Islet precursor cell (in vitro differentiated cells): ENCODE measurements at places on chromosomes 5 and 9.
A peak's percentile ranks its signal among the peaks of the same experiment; 100 is the strongest.

- DNase-seq: no peak
These were observed 606.1 kb downstream of the KIF4B start for GRCh38 chr5:155619688-155620087.

GRCh38 chr9:70046274-70047070, 2.8 kb downstream of the MAMDC2 start:
- DNase-seq: peak; percentile 61

GRCh38 chr5:105903069-105903468, 1767.7 kb downstream of the EFNA5 start:
- DNase-seq: no peak

DNA sequence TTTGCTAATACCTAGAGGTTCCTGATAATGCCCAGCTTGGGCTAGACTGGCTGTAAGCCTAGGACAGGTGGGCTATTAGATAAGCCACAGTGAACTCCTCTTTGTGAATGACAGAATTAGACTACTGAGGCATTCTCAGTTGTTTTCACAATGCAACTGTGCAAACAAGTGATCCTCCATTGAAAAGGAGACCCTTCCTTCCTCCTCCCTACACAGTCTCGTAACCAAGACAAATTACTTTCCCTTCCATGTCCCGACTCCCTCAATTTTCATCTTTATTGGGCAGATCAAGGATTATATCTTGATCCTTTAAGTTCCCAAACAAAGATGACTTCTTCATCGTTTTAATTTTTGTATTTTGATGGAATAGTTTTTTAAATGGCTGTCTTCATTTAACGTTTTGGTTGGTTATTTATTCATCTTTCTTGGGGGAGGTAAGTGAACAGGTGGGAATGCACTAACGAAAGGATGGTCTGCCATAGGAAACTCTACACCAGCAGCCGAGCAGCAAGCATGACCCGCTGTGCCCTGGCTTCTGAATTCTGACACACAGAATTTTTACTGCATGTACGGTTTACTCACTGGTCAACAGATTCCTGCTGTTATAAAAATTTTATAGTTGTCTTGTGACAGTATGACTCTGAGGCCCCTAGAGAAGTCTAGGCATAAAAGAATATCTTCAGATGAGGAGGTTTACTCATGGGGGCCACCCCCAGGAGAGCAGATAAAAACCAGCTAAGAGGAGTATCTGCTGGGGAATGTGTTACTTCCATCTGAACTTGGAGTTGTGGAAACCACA, 137.5 kb upstream of the TUT7 start:
- no peak for DNase-seq

DNA sequence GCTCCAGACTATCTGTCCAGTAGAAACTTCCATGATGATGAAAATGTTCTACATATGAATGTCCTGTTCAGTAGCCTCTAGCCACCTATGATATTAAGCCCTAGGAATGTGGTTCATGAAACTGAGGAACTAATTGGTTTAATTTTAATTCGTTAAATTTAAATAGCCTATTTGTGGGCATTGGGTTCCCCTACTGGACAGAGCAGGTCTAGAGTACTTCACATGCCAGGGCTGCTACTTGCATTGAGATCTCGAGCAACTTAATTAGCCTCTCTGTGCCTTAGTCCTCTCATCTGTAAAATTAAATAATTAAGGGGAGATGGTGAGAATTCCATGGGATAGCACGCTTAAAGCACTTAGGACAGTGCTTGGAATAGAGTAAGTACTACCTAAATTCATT, 160.0 kb downstream of the PAPPA start:
- no peak for DNase-seq

DNA sequence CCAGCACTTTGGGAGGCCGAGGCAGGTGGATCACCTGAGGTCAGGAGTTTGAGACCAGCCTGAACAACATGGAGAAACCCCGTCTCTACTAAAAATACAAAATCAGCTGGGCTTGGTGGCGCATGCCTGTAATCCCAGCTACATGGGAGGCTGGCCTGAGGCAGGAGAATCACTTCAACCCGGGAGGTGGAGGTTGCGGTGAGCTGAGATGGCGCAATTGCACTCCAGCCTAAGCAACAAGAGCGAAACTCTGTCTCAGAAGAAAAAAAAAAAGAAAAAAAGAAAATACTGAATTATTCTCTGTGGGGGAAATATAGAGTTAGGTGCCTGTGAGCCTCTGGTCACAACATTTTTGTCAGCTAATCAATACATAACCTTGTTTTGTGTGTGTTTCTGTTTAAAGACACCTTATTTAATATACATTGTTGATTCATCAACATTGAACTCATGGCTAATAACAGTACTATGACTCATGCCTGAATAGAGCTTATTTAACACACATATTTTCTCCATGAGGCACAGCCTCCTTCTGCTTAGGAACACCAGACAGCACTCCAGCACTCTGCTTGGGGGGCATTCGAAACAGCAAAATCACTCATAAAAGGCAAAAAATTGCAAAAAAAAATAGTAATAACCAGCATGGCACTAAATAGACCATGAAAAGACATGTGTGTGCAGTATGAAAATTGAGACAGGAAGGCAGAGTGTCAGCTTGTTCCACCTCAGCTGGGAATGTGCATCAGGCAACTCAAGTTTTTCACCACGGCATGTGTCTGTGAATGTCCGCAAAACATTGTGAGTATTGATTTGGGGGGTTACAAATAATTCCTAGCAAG, at the start of gene IL31RA:
IL31RA (plus strand) TSS at position 519 of the 836 bp plus-strand sequence; CDS start at position 733, 214 bp downstream.
- no peak for DNase-seq

DNA sequence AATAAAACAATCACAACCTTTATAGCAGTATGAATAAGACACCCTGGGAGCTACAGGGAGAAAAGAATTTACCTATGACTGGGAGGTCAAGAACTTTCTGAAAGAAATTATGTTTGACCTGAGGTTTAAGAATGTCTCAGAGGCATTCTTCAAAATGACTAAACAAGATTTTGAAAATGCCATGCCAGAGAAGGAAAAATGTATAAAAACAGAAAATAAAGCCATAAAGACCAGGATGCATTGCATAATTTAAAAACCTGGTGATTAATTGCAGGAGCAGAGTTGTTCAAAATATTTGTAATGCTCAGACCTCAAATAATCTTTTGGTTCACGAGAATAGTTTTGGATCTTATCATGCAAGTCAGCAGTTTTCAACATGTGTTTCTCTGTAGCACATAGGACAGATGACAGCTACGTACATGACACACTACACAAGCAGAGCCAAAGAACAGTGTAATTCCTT, 954.7 kb upstream of the ARRDC3 start:
- no peak for DNase-seq

GRCh38 chr9:75964427-75964826, 74.0 kb downstream of the PCSK5 start:
- DNase-seq: no peak

- DNase-seq: peak; percentile 29
These were observed 44.5 kb upstream of the CXCL14 start for GRCh38 chr5:135623186-135623715.

DNA sequence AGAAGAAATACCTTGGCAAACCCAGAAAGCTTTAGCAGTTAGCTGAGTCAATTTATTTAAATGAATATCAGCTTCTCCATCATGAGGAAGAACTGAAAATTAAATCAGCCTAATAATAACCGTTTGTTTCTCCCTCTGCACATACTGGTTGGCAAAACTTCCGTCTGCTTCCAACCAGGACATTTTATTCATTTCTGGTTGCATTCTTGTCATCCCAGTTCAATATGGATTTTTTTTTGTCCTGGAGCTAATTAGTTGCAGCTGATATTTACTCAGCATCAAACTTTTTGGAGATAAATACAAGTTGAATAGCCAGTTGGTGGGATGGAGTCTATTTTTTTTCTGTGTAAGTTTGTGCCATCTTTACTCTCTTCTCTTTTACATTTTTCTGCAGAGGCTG, 126.5 kb upstream of the GDNF start:
- no peak for DNase-seq

GRCh38 chr5:148951612-148952011, 111.2 kb downstream of the SH3TC2 start:
- no peak for DNase-seq

- DNase-seq: peak; percentile 92
These were observed at the start of gene FBXL7 for GRCh38 chr5:15499528-15500324. Gene FBXL7 (plus strand): TSS chr5:15500180.

- DNase-seq: no peak
These were observed 60.5 kb downstream of the MAP1B start for GRCh38 chr5:72167804-72168203.

- no peak for DNase-seq
These were observed 15.8 kb upstream of the TRAF1 start for GRCh38 chr9:120942186-120943001.

GRCh38 chr9:89849096-89849495, 244.3 kb downstream of the GADD45G start:
- no peak for DNase-seq

DNA sequence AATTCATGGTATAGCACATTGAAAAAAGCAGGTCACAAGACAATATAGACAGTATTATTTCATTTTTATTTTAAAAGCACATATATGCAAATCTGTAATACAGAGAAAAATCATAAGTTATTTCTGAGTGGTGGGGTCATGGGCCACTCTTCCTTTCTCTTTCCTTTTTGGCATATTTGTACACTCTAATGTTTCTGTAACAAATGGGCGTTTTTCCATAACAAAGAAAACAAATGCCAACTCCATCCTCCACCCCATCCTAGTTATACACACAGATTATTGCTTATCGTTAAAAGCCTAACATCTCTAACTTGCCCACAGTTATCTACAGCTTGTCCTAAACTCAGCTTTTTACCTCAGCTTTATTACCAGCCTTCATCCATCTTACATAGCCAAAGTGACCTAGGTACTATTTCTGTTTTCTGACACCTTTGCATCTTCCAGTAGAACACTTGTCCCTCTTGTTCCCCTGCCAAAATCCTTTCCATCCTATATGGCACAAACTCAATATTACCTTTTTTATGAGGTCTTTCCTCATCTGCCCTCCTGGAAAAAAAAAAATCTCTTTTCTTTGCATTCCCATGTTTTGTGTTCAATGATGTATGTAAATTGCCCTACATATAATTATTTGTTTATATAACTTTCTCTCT, 4.1 kb downstream of the KIAA0825 start:
- DNase-seq: no peak

- DNase-seq: no peak
These were observed 588.8 kb downstream of the PRELID2 start for GRCh38 chr5:145246379-145246778.

- DNase-seq: no peak
These were observed 5.9 kb downstream of the ALAD start for GRCh38 chr9:113395000-113395861.

GRCh38 chr9:130536701-130537107, 42.7 kb upstream of the FUBP3 start:
- DNase-seq: no peak

GRCh38 chr9:22389271-22389670, 57.4 kb upstream of the DMRTA1 start:
- DNase-seq: no peak

- no peak for DNase-seq
These were observed 100.0 kb downstream of the KIAA1958 start for GRCh38 chr9:112586599-112587155.

DNA sequence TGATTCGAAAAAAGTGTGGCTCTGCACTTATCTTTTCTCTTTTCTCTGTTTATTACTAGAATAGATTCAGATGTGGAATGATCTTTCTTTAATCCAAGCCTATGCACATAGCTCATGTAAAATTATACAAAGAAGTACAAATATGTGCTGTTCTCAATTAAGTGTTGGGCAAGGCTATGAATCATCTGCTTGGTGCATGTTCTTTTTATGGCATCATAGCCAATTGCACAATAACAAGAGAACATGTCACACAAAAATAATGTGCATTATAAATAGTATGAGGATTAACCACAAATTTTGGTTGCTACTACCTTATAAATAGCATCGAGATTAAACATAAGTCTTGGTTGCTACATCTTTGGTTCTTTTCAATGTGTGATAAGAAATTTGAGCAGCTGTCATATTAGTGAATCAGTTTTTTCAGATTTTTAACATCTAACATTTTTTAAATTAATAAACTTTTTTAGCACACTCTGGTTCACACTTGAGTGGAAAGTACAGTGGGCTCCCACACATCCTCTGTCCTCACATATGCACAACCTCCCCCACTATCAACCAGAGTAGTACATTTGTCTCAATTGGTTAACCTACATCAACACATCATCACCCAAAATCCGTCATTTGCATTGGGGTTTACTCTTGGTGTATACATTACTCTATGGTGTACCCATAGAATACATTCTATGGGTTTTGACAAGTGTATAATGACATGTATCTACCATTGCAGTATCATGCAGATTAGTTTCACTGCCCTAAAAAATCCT, 6.8 kb upstream of the RECK start:
- no peak for DNase-seq

GRCh38 chr9:99485459-99485858, 263.4 kb downstream of the SEC61B start:
- DNase-seq: no peak

DNA sequence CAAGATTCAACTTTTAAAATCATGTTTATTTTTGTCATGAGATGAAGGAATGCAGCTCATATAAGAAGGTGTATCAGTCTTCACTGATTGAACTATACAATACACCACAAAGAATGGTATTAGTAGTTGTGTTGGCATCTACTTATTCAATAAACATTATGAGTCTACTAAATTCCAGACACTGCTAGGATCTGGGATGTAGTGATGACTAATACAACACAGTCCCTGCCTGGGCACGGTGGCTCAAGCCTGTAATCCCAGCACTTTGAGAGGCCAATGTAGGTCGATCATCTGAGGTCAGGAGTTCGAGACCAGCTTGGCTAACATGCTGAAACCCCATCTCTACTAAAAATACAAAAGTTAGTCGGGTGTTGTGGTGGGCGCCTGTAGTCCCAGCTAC, 171.4 kb upstream of the NFIB start:
- no peak for DNase-seq

DNA sequence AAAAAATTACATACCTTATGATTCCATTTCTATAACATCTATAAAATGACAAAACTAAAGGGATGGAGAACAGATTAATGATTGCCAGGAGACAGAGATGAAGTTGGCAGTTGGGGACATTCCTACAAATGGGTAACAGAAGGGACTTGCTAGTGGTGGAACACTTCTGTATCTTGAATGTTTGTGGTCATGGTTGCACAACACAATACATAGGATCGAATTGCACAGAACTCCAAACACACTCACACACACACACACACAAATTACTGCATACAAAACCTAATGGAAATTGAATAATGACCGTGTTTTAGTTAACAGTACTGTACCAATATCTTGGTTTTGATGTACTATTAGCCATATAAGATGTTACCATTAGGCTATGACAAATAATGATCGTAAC, 330.7 kb upstream of the POU5F2 start:
- no peak for DNase-seq

DNA sequence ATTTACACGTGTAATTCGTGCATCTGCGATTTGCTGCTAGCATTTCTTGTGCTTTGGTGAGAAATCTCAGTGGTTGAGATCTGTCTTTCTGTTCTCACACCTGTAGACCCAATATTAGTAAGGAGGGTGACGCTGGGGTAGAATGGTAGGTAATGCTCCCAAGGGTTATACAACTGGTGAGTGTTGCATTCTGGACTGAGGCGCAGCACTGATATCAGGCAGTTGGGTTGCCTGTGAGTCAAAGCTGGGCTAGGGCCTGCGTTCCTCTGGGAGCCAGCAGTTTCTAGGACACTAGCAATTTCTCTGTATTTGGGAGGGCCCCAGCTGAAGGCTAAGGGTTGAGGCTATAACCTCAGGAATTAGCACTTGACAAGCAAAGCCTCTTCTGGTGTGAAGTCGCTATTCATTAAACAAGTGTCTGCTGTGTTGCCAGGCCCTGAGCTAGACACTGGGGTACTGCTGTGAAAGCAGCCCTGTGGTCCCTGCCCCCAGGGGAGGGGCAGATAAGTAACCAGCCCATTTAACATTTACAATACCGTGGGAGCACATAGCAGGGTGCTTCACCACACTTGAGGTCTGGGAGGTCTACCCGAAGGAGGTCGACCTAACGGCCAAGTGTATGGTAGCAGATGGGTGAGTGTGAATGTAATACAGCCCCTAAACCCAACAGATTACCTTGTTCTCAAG, 28.7 kb downstream of the LARP1 start:
- no peak for DNase-seq
